Activated naive CD8-positive, alpha-beta T cell treated with anti-CD3 and anti-CD28 coated beads, Interleukin-2, amount 50 U/mL, for 16 hours (primary cell): ENCODE measurements at places on chromosomes 2 and 18.

DNA sequence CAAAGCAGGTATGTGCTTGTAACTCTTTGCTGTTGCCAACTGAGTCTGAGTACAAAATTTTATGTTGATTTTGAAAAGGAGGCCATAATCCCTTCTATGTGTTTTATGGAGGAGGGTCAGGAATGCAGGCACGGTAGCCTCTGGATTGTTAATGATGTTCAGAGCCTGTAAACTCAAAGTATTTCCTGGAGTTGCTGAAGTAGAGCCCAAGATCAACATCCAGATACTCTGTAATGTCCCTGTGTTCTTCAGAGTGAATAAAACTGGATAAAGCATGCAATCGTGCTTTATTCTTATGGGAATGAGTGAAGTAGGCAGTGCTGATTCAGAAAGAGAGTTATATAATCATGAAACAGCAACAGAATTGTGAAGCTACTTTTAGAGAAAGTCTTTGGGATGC lies 61.8 kb upstream of the CHRNA1 start:
- DNase-seq = no peak

DNA sequence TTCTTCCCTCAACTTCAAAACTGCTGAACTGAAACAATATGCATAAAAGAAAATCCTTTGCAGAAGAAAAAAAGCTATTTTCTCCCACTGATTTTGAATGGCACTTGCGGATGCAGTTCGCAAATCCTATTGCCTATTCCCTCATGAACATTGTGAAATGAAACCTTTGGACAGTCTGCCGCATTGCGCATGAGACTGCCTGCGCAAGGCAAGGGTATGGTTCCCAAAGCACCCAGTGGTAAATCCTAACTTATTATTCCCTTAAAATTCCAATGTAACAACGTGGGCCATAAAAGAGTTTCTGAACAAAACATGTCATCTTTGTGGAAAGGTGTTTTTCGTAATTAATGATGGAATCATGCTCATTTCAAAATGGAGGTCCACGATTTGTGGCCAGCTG lies 8.4 kb downstream of the HOXD8 start:
- DNase-seq = no peak

DNA sequence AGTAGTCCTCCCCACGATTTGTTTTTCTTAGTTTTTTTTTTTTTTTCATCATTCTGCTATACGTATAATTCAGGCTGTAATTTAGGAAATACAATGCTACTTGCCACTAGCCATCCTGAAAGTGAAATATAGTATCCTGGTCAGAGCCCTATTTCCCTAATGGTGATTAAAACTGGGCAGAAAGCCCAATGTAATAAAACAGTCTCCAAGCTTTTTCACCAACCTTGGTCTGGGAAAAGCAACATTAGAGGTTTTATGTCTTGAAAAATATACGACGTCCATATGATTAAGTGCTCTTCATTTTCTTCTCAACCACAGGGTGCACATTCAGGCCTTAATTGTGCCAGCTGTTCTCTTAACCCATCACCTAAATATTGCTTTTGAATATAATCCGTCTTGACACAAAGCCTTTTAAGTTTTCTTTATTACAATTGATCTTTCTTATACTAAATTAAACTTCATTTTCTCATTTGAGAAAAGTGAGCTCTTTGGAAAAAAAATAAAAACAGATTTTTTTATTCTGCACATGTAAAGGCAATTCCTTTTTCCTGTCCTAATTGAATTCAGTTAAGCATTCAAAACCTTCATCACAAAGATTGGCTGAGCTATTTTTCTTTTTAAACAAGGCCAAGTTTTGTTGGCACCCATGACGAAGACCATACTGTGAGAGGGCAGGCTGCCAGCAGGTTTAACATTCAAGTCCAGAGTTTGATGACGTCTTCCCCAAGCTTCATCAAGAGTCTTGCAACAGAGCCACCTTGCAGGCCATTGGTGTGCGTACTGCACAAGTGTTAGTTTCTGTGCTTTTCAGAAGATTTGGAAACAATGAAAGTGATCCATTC lies 52.7 kb downstream of the MAP2 start:
- no peak for DNase-seq

DNA sequence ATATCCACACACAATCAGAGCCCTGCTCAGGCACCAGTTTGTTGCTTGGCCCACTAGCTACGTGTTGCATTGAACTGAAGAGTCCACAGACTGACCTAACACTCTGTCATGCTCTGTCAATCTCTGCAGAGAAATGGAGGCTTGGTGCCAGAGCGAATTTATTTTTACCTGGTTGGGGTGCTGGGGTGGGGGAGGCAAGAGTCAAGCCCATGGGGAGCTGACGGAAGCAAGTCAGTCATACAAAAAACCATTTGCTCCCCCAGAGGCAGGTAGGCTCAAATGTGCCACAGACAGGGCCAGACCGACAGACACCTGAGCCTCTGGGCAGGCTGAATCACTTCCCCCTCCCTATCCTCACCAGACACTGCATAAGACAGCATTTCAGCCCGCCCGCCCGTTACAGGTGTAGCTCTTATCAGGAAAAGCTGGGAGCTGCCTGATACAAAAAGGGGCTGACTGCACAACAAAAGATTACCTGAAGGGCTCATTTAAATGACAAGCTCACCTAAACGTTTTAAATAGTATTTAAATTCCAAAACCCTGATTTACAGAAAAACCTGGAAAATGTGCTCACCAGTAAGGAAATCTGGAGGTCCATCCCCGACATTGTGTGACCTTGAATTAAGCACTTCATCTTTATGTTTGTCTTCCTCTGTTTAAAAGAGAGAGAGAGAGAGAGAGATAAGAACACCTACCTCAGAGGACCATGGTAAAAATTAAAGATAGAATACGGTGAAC lies 2.1 kb upstream of the PCBP1 start:
- DNase-seq = peak; percentile 21

- DNase-seq = no peak
Observed at GRCh38 chr18:31356025-31356424, 20.6 kb upstream of the DSG4 start.

DNA sequence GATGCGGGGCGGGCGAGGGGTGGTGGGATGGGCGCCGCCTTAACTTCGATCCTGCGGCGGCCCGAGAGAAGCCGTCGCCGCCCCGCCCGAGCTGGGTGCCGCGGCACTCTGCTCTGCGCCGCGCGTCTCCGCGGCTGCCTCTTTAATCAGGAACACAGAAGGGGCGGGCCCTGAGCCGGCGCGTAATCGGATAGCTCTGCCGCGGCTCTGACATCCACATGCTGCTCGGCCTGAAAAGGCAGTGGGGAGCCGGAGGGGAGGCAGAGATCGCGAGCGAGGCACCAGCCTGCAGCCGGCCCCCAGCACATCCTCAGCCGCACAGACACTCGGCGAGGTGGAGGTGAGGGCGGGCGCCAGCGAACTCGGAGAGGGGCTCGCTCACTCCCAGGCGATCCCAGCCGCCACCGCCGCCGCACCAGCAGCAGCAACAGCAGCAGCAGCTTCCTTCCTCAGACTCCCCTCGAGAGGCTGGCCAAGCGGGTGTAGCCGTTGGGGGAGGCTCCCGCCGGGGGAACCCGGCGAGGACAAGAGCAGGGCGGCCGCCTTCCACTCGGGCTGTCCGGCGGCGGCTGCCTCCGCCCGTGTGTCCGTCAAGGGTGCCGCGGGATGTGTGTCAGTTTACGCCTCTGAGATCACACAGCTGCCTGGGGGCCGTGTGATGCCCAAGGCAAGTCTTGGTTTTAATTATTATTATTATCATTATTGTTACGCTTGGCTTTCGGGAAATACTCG lies at the start of gene NRP2:
NRP2 (plus strand) TSS at position 263 of the 732 bp plus-strand sequence. CDS start 790 bp downstream, outside the sequence.
- peak; percentile 17 for DNase-seq

GRCh38 chr2:112622528-112622849 lies 23.2 kb upstream of the SLC20A1 start:
- no peak for DNase-seq

- no peak for DNase-seq
Observed at GRCh38 chr2:179539124-179539511, 274.5 kb upstream of the SESTD1 start.

DNA sequence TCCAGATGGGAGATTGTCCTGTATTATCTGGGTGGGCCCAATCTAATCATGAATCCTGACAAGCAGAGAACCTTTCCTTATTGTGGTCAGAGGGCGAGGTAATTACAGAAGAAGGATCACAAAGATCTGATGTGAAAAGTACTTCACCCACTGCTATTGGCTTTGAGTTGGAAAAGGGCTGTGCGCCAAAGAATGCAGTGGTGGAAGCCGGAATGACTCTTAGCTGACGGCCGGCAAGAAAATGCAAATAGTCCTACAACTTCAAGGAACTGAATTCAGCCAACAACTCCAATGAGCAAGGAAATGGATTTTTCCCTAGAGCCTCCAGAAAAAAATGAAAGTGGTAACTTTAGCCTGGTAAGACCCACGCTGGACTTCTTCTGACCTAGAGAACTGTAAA lies 67.3 kb downstream of the CTNNA2 start:
- DNase-seq = no peak

DNA sequence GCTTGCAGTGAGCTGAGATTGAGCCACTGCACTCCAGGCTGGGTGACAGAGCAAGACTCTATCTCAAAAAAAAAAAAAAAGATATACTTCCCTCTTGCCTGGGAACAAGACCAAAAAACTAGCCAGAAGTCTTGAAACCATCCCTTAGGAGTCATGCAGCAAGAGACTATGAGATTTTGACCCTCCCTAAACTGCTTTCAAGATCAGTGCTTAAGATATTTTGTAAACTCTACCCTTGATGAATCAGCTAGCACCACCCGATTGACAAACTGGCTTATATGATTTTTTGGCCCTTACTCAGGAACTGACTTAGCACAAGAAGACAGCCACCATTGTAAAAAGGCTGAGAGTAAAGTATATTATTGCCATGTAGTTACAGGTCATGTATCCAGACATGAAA lies 3.8 kb downstream of the SULT1C3 start:
- no peak for DNase-seq

- DNase-seq = no peak
Observed at GRCh38 chr2:240955306-240956170, 42.9 kb upstream of the SNED1 start.

GRCh38 chr18:48026216-48026615 lies 95.8 kb upstream of the SMAD2 start:
- no peak for DNase-seq

- no peak for DNase-seq
Observed at GRCh38 chr2:8571792-8572499, 109.9 kb upstream of the ID2 start.

GRCh38 chr2:50765146-50765545 lies 266.8 kb downstream of the NRXN1 start:
- no peak for DNase-seq

DNA sequence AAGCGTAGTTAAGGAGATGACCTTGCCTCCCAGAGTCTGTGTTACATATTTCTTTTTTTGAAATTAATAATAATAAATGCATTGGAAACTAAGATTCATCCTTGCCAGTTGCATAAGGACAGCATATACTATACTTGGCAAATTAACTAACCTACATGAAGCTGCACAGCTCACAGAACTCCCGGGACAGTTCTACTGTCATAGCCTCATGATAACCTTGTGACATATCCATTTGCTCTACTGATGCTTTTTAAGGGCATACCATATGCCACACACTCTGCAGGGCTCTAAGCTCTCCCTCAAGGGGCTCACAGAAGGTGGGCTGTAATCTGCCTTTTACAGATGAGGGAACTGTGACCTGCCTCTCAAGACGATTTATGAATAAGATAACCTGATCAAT lies 3.8 kb downstream of the ITGB1BP1 start:
- DNase-seq = no peak

GRCh38 chr2:164661349-164661748 lies 40.1 kb upstream of the GRB14 start:
- no peak for DNase-seq

DNA sequence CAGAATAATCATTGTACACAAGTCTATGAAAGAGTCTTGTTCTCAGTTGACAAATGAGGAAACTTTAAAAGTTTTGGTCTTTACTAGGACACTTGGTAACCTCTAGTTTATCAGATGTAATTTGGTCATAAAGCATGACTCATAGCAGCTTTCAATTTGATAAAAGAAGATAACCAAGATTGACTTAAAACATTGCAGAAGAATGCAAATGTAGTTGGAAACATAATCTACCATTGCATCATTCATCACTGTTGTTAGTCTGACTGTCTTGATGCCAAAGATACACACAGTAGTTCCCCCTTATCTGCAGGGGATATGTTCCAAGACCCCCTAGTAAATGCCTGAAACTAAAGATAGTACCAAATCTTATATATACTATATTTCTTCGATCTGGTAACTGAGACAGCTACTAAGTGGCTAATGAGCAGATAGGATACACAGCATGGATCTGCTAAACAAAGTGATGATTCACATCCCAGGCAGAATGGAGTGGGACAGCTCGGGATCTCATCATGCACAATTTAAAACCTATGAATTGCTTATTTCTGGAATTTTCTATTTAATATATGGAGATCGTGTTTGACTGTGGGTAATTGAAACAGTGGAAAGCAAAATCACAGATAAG lies 131.4 kb upstream of the CCDC68 start:
- DNase-seq = no peak

DNA sequence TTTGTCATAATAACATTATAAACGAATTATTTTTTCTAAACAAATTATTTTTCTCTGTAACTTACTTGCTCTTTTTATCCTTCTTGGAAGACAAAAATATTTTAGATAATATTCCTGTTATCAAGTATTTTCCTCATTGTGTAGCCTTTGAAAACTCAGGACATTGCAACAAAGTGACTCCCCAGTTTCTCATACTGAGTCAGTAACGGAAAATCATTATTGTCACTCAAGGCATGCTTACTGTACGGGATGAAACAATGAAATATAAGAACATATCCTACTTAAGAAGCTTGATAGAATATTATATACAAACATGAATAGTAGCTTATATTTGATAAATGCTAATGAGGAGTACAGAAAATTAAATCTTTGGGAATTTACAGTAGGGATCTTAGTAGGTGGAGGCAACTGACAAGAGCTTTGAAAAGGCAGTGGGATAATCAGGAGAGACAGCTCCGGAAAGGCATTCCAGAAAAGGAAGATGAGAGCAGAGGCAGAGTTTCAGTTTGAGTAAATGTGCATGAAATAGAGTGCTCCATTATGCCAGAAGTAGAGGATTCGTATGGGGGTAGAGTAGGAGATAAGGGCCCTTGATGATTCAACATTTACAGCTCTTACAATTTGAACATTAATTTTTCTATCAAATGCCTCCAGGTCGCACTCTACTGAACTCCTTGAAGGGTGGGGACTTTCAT lies 14.0 kb upstream of the YES1 start:
- no peak for DNase-seq

GRCh38 chr2:8543060-8543382 lies 138.8 kb upstream of the ID2 start:
- no peak for DNase-seq

DNA sequence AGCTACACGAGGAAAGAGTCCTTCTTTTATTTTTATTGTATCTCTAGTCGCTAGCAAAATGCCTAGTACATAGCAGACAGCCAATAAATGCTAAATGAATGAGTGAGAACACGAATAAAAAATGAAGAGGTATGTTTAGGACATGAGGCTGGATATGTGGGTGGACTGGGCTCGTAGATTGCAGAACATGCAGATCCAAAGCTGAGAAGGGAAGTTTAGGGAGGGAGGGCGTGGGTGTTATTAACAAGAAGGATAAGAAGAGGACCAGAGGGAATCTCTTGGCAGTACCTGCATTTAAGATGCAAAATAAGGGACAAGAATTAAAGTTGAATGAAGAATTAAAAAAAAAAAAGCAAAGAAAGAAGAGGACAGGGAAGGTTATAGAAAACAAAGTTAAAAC lies 161.1 kb downstream of the MAP2 start:
- no peak for DNase-seq
